Stimulated activated CD4-positive, alpha-beta T cell treated with anti-CD3 and anti-CD28 coated beads, Interleukin-12 subunit alpha, Interleukin-12 subunit beta, amount 100 ng/mL, for 24 hours (primary cell): ENCODE measurements at places on chromosomes 7 and 10.

DNA sequence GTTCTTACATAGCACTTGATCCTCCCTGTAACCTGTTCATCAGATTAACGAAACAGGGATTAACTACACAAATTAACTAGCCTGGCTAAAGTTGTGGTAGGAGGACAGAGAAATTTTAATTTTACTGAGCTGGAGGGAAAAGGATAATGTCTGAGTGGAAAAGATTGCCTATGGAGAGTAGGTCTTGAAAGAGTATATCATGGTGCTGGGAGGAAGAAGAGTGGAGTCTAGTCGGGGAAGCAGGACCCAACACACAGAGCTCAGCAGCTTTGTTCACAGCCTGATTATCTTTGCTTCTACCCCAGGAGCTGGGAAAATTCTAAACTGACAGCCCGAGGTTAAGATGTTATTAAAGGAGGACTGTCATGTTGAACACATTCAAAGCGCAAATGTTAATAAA, 6.1 kb upstream of the KDM7A start:
- DNase-seq: no peak

DNA sequence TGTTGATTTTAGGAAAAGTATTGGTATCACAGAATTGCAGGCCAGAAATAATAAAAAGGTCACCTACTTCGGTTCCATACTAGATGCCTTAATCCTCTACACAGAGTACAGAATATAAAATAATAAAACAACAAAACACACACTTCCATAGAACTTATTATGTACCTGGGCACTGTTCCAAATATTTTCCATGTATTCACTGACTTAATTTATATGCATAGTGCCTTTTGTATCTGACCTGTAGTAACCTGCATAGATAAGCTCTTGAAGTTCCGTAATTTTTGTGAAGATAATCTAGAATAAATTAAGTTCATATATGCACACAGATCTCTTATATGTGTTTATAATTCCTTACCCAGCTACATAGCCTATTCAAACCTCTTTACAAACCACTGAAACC, 78.3 kb downstream of the RAPGEF5 start:
- DNase-seq: no peak

- no peak for DNase-seq
Measured at GRCh38 chr10:56585447-56586171, 224.6 kb upstream of the ZWINT start.

DNA sequence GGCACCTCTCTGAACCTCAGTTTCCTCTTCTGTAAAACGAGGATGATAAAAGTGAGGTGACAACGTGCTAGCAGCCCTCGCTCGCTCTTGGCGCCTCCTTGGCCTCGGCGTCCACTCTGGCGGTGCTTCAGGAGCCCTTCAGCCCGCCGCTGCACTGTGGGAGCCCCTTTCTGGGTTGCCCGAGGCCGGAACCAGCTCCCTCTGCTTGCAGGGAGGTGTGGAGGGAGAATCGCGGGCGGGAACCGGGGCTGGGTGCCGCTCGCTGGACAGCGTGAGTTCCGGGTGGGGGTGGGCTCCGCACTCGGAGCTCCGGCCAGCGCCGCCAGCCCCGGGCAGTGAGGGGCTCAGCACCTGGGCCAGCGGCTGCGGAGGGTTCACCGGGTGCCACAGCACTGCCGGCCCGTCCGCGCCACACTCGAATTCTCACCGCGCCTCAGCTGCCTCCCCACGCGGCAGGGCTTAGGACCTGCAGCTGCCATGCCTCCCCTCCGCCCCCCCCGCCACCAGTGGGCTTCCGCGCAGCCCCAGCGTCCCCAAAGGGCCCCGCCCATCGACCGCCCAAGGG, 24.3 kb upstream of the ACSL5 start:
- DNase-seq: no peak

- DNase-seq: no peak
Measured at GRCh38 chr7:74625446-74625845, 32.1 kb upstream of the GTF2I start.
